Stimulated activated CD4-positive, alpha-beta T cell treated with anti-CD3 and anti-CD28 coated beads, TNF-alpha, amount 100 ng/mL, for 24 hours (primary cell): ENCODE measurements at places on chromosomes 12 and 14.
A peak's percentile ranks its signal among the peaks of the same experiment; 100 is the strongest.

DNA sequence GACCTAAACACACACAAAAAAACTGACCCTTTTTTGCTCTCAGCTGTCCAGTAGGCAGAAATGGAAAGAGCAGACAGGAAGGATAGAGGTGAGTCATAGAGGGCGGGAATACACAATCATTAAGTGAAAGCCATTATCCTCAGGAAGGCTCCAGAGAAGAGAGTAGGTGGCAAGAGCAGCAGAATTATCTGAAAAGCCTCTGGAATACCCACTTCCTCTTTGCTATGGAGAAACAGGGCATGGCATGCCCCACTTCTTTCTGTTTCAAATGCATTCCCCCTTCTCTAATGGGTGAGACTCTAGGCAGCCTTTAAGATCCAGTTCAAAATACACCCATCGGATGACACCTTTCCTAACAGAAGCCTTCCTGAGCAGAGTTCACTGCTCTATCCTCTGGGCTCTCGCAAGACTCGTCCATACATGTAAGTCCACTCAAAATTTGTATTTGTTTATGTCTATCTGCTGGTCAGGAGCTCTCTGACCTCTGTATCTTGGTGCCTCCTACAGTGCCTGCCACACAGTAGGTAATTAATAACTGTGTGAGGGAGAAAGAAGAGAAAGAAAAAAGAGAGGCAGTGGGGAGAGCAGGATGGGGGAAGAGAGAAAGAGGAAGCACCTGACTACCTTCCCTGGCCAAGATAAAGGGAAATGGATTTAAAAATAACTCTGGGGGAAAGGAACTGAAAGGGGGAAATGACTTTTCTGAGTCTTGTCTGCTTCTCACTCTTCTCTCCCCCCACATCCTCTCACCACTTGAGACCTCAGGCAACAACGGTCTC is 8.5 kb downstream of the KLHL33 start:
- DNase-seq, result no peak

DNA sequence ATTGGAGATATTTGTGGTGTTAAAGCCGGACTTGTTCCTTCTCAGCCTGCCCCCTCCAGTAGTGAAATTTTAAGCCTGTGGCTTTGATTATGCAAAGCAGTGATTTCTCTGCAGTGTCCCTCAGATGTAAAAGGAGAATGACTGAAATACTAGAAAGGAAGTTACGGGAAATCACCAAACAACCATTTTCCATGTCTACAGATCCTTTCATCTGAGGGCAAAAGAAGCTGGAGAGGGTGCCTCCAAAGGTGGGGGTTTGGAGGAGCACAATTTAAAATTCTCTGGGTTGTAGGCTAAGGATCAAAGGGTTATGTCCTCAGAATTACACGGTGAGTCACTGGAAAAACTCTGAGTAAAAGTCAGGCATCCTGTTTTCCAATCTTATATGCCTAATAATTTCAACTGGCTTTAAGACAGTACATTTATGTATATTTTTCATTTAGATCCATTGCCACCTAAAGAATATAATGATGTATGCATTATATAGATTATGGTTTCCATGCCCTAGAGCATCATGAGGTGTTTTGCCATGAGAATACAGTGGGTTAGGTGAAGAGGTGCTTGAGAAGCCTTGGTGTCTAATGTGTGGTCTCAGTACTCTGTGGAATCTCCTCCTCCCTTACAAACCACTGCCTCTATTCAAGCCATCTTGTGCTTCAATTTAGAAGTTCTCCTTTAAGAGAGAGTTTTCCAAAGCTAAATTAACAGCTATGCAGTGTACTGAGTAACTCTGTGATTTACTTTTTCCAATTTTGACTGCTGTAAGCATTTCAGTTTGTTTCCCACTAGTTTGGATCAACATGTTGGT is 362.1 kb downstream of the RAD51B start:
- no peak for DNase-seq

DNA sequence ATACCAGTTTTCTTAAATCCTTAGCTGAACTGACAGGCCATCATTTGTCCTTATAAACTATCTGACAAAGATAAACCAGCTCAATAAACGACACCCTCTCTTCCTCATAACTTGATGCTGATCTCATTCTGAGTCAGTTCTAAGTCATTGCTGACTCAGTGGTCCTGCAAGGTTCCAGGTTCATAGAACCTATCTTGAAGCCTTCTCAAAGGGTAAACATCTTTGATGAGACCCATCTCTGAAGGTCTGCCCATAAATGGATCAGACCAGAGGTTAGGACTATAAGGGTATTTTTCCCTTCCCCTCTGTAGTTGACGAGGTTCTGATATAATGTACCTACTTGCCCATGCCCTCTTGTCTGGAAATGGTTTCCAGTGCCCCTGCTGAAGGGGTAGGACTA is 11.9 kb downstream of the NAA25 start:
- DNase-seq, result peak; percentile 17

DNA sequence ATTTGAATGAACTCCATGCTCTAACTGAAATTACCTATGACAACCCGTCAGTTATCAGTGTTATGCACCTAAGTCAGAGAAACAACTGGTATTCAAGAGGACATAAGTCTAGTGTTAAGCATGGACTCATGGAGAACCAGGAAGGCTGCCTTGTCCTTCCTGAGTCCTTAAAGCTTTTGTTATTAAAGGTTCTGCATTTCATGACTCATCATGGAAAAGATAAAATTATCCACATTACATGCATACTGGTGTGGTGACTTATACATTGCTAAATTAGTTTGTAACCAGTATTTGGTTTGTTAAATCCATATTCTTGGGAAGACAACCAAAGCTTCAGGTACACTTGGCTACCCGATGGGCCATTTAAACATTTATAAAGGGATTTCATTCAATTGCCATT is 6.5 kb upstream of the OR4E1 start:
- DNase-seq, result no peak

- DNase-seq, result no peak
Measured at GRCh38 chr14:29311983-29312382, 545.4 kb downstream of the FOXG1 start.

DNA sequence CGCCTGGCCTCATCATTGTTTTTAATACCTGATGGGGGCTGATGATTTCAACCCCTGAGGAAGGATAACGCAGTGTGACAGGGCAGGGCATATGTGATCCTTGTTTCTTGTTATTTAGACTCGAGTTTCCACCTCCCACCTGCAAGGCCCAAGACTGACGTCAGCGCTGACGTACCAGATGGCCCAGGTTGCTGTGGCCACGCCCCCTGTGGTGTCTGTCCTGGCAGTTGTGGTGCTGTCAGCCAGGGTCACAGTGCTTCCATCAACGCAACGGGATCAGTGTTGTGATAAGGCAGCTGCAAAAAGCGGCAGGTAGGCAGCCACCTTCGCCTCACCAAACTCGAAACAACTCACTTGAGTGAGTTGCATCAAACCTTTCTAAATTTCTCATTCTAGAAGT is 18.4 kb downstream of the DDX51 start:
- DNase-seq, result no peak

GRCh38 chr14:62347562-62348011 is 585.4 kb downstream of the SNAPC1 start:
- no peak for DNase-seq

DNA sequence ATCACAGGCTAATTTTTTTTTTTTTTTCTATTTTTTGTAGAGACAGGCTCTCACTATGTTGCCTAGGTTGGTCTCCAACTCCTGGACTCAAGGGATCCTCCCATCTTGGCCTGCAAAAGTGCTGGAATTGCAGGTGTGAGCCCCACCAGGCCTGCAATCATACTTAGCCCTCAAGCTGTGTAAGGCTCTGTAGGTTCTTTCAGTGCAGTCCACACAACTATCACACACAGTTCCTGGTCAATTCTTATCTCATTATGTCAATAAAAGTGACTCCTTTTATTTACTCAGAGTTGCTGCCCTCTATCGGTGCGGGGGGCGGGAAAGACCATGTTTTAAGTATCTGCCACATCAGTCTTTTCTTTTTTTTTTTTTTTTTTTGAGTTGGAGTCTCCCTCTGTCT is 29.0 kb downstream of the SLC2A3 start:
- DNase-seq, result no peak

- no peak for DNase-seq
Measured at GRCh38 chr14:71166180-71166837, 259.1 kb downstream of the PCNX1 start.

GRCh38 chr12:14135996-14136395 is 154.6 kb upstream of the GRIN2B start:
- DNase-seq, result no peak

GRCh38 chr14:100393362-100393761 is 70.2 kb downstream of the SLC25A47 start:
- DNase-seq, result no peak

- no peak for DNase-seq
Measured at GRCh38 chr14:36805131-36805559, 143.5 kb downstream of the PAX9 start.
